ENCODE measurements at places on chromosomes 13 and 19. TPM values are rescaled to one million over a fixed set of nuclear protein-coding genes. Genes with fewer than 3 reads are reported as not detected.

ASF1B gene
- polyA plus RNA-seq, result 10.8 TPM

KIR3DL1 gene
- polyA plus RNA-seq, result not detected

FKRP gene
- 18.3 TPM for polyA plus RNA-seq

MBD3L2 gene
- polyA plus RNA-seq, result not detected

TUBA3C gene
- not detected for polyA plus RNA-seq

C19orf73 gene
- 0.25 TPM for polyA plus RNA-seq

CNFN gene
- not detected for polyA plus RNA-seq

METTL21C gene
- polyA plus RNA-seq, result 8.5 TPM

ZNF382 gene
- polyA plus RNA-seq, result 13.6 TPM

TNNI3 gene
- not detected for polyA plus RNA-seq

CYP2A7 gene
- not detected for polyA plus RNA-seq

KIR3DL2 gene
- not detected for polyA plus RNA-seq

LRRC8E gene
- polyA plus RNA-seq, result 0.28 TPM

HSPB6 gene
- 714 TPM for polyA plus RNA-seq

PEAK3 gene
- polyA plus RNA-seq, result 0.16 TPM

CD22 gene
- polyA plus RNA-seq, result 0.63 TPM

DNA sequence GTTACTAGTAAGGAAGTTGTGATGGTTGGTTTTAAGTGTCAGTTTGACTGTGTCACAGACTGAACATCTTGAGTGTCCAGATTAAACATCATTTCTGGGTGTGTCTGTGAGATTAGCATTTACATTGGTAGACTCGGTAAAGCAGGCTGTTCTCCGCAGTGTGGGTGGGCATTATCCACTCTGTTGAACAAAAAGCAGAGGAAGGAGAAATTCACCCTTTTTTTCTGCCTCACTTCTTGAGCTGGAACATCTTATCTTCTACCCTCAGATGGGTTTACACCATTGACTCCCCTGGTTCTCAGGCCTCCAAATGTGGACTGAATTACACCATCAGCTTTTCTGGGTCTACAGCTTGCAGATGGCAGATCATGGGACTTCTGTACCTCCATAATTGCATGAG, 63.7 kb upstream of the ZDHHC20 start:
- no peak for DNase-seq

- DNase-seq, result no peak
These were observed 67.4 kb downstream of the STK24 start for GRCh38 chr13:98509271-98510155.

DNA sequence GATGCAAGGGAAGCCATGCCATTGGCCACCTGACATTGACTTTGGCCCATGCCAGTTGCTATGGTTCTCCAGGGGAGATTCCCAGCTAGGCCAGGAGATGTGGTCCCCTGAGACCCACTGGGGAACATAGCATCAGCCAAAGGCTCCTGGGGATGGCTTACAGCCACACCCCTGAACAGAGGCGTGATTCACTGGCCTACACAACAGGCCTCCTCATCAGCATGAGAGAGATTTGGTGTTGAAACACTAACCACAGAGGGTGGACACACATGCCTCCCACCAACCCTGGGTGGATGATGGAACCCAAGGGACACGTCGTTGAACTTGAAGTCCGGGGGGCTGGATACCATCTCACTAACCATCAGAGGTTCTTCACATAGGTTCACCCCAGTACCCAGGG, 14.4 kb downstream of the IQCN start:
- no peak for DNase-seq

- no peak for DNase-seq
These were observed 404.7 kb downstream of the KCNRG start for GRCh38 chr13:50419896-50420295.

DNA sequence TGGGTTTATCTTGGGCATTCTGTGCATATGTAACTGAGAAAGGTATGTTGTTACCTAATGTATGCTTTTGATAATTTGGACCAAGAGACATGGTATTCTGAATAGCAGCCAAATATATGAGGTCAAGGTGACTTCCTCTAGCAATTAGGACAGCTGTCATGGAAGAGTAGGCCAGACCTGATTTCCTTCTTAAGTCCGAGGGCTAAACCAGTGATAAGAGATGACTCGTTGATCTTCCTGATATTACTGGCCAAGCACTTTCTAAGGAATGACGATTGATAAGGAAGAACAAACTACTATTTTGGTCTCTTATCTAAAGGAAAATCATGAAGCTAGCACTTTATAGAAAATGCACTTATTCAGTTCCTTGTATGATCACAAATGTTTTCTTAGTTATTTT, 42.7 kb downstream of the ARHGAP35 start:
- DNase-seq, result no peak

GRCh38 chr13:94112227-94112626, 367.3 kb downstream of the DCT start:
- no peak for DNase-seq

DNA sequence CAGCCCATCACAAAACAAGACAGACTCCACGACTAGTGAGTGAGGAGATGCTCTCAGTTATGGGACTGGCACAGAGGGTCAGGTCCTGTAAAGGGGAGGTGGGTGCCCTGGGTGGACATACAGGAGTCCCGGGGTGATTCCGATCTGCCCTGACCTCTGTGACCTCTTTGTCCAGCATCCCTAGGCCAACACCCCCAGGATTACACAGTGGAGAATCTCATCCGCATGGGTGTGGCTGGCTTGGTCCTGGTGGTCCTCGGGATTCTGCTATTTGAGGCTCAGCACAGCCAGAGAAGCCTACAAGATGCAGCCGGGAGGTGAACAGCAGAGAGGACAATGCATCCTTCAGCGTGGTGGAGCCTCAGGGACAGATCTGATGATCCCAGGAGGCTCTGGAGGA, 6.4 kb upstream of the LILRA1 start:
- no peak for DNase-seq

GRCh38 chr13:113648216-113648610, 9.8 kb downstream of the ATP4B start:
- no peak for DNase-seq

DNA sequence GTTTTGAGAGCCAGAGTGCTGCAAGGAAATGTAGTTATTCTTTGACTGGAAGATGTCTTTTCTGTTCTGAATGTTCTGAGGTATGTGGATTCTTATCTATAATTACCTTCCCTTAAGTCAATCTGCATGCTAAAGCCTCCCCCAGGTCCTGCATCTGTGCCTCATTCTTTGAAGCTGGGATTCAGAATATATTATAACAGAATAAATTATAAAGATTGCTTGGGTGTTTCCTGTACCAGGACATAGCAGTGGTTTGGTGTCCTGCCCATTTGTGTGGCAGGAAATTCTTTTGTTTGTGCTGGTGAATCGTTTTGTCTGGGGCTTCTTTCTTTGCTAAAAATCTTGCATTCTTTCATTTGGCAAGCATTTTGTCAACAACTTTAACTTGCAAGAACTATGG, 60.2 kb downstream of the ITGBL1 start:
- no peak for DNase-seq

DNA sequence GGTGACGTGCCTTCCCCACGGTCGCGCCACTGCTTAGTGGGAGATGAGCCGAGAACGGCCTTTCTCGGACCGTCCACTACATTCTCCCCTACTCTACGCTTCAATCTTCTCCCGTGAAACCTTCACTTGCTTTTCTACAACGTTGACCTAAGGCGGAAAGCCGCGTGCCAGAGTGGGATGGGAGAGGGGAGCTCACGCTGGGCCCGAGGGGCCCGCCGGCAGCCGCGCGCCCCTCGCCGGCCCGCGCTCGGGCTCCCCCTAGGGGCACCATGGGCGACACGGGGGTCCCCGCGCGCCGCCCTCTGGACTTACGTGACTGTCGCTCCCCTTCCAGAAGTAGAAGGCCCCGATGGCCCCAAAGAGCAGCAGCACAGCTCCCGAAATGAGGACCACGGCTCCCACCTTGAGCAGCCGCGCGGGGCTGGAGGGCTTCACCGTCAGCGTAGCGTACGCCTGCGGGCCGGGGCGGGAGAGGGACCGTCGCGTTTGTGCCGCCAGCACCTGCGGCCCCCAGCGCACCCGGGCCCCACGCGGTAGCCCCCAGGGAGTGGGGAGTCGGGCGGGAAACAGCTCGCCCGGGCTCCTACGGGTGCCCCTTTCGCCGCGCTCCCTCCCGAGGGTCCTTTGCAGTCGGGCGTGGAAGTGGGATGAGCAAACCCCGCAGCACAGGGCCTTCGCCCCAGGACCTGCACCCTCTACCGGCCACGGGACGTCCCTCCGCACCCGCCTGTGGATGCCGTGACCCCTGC, 727 bp downstream of the CNMD start:
- DNase-seq, result peak; percentile 9

DNA sequence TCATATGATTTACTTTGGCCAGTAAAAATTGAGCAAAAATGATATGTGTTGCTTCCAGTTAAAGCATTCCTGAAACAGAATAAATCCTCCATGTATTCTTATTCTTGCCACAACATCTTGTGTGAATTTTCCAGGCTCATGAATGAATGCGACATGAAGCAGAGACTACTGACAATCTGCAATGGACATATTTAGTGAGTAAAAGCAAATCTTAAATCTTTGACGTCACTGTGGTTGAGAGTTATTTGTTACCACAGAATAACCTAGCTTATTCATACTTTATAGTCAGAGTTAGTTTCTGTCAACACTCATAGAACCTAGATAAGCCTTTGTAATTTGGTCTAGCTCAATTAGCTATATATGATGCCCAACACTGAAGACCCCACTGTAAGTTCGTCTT, 1443.1 kb downstream of the PCDH9 start:
- no peak for DNase-seq

GRCh38 chr19:29576761-29577648, 29.1 kb upstream of the POP4 start:
- no peak for DNase-seq

GRCh38 chr13:110610955-110611595, 4.3 kb upstream of the NAXD start:
- no peak for DNase-seq

DNA sequence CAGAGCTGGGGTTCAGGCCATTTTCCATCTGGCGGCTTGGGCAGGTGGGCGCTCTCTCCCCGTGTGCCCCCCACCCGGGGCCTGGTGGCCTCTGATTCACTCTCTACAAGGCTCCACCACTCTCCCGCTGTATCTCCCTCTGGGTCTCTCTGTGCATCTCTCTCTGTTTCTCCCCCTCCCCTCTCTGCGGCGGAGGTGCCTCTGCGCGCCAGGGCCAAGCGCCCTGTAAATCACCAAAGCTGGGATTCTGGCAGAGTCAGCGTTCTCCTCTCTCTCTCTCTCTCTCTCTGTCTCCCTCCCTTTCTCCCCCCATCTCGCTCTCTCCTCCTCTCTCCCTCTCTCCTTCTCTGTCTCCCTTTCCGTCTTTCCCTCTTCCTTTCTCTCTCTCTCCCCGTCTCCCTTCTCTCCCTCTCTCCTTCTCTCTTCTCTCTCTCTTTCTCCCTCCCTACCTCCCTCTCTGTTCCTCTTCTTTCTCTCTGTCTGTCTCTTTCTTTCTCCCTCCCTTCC, 3.9 kb downstream of the NFIC start:
- no peak for DNase-seq

DNA sequence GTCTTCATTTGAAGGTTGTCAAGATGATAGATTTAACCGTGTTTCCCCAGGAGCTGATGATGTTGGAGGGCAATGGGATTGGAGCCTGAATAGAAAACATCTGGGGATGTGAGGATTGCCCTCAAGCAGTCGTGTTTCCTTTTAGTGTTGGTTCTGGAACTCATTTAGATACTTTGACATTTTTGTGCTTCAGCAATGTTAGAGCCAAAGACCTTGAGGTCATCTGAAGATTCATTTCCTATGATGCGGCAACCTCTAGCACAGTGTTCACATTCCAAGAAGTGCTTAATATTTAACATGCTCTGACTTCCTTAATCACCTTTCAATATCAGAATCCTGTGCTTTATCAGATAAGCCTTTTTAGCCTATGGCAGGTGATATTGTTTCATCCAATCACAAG, 82.7 kb downstream of the SLC10A2 start:
- no peak for DNase-seq

DNA sequence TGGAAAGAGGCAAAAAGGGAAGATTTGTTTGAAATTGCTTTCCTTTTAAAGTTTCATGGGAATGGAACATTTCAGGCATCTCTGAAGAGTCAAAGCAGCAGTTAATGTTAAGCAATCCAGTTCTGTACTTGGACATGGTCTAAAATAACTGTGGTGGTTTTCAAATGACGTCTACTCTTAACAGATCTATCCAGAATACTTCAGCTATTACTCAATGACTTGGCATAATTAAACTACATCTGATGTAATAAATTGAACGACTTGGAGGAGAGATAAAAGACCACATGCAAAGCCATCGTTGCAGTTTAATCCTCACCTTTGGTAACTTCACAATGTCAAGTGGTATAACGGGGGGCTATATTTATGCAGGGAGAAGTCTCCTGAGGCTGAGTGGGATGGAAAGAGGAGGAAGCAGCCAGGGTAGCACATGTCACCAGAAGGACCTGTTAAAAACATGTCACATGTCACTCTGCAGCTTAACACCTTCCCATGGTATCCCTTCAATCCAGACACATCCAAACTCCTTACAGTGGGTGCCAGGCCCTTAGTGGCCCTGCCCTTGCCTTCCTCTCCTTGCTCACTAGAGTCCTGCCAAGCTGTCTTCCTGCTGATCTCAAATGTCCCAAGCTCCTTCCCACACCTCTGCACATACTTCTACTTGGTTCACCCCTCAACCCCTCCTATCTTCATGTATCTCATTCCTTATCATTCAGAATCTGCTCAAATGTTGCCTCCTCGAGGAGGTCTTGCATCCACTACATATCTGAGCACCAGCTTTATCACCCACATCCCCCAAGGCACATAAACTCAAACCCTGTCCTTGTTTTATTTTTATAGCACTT, 327.8 kb downstream of the SUCLA2 start:
- peak; percentile 63 for DNase-seq

DNA sequence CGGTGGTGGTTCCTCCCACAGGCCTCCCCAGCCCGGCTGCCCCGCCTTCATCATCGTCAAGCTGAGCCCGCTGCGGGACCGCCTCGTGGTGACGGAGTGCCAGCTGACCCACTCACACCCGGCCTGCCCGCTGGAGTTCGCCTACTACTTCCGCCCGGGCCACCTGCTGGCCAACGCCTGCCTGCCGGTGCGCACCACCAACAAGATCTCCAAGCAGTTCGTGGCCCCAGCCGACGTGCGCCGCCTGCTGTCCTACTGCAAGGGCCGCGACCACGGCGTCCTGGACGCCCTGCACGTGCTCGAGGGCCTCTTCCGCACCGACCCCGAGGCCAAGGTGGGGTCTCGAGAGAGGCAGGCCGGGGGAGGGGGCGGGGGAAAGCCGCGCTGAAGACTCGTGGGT, 12.0 kb downstream of the ZSWIM9 start:
- no peak for DNase-seq

- no peak for DNase-seq
These were observed 123.8 kb downstream of the SIPA1L3 start for GRCh38 chr19:38030686-38031422.

GRCh38 chr13:82963226-82964099, 918.8 kb downstream of the SLITRK1 start:
- no peak for DNase-seq

DNA sequence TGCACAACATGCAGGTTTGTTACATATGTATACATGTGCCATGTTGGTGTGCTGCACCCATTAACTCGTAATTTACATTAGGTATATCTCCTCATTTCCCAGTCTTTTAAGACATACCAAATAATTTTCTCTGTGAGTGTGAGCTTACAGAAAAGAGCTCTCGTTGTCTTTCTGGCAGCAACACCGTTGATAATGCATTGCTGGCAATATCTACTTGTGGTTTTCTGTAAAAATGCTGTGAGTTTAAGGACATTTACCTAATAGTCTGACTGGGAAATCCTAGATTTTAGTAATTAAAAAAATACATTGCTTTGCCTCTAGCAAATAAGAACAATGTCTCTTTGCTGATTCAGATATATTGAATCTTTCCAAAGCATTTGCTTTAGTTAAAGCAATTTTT, 8.4 kb downstream of the IGFL3 start:
- DNase-seq, result no peak

- DNase-seq, result no peak
These were observed 9.5 kb upstream of the SWSAP1 start for GRCh38 chr19:11364935-11365334.
